ENCODE measurements at places on chromosomes 11 and 22.

DNA sequence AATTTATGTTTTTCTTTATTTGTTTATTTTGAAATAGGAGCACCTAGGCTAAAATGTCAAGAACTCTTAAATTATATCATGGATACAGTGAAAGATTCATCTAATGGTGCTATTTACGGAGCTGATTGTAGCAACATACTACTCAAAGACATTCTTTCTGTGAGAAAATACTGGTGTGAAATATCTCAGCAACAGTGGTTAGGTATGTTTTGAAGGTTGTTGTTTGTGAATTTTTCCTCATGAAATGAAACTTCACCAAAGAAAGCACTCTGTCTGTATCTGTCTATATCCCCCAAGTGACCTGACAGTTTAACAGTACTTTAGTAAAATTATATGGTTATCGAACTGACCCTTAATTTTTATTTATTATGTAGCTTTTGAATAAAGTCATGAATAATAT is 12.8 kb downstream of the ATM start:
- DNase-seq = no peak

- peak; percentile 53 for DNase-seq
Measured at GRCh38 chr11:43359422-43359818, 700 bp downstream of the TTC17 start.

DNA sequence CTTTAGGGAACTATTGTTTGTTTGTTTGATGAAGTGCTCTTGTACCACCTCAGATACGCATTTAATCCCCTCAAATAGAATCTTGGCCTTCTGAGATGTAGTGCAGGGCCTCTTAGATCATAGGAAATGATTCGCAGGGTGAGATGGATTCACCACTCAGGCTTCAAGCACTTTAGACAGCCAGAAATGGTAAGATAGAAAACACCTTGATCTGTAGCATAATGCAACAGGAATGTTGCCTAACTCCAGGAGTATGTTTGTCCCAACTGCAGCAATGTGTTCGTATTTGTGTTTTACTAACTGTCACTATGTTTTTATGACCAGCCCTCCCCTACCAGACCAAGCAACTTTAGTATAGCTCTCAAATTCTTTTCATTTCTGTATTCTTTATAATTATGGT is 761.2 kb downstream of the NELL1 start:
- DNase-seq = no peak

- no peak for DNase-seq
Measured at GRCh38 chr11:36347384-36347906, 51.4 kb downstream of the PRR5L start.

- no peak for DNase-seq
Measured at GRCh38 chr11:128725630-128726319, 31.9 kb downstream of the FLI1 start.

Measured in SW 1271 (cell line).